ENCODE measurements at places on chromosomes 11 and 22. TPM values are rescaled to one million over a fixed set of nuclear protein-coding genes. Genes with fewer than 3 reads are reported as not detected.

Gene SAA1
- not detected for total RNA-seq

Gene CRYBA4
- not detected for total RNA-seq

Gene SCGB2A2
- total RNA-seq: not detected

Gene TMPRSS13
- 2.0 TPM for total RNA-seq

Gene CTSF
- 31.8 TPM for total RNA-seq

Gene IL18
- 0.73 TPM for total RNA-seq

Gene TRPM5
- not detected for total RNA-seq

Gene MUC2
- total RNA-seq: not detected

Gene CHRNA10
- total RNA-seq: 0.73 TPM

Gene PRMT3
- 29.4 TPM for total RNA-seq

Gene CD6
- 0.33 TPM for total RNA-seq

Gene P4HA3
- 0.93 TPM for total RNA-seq

Gene ANO3
- under 0.01 TPM for total RNA-seq

Gene CARNS1
- not detected for total RNA-seq

Gene LRRC56
- 1.1 TPM for total RNA-seq

Gene SYT9
- under 0.01 TPM for total RNA-seq

Gene TIMP3
- 91.6 TPM for total RNA-seq

Gene BCR
- total RNA-seq: 23.3 TPM
